ENCODE measurements at places on chromosomes 4 and X. TPM values are rescaled to one million over a fixed set of nuclear protein-coding genes. Genes with fewer than 3 reads are reported as not detected.

DNA sequence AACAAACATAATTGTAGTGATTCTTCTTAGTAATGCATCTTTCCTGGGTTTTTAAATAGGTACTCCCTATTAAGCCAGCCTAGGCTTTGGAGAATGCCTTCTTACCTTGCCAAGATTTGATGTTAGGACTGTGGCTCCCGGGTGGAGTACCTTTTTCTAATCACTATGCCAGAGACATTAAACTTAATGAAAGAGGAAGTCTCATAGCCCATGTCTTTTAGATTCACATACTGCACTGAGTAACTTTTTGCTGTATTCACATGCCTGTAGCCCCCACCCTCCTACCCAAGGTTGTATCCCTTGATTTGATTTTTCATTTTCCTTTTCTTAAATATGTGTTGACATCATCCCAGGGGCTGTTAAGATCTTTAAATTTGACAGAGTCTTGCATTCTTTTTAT is 104.2 kb upstream of the TLR2 start:
- peaks cover 8% of the 10 kb centered on the region for H3K4me1 ChIP-seq
- H3K27ac ChIP-seq, result no peak overlapping the region
- H3K4me3 ChIP-seq, result no peak overlapping the region
- no peak for DNase-seq
- no peaks in the 10 kb centered on the region for H3K27me3 ChIP-seq
- no peaks in the 10 kb centered on the region for H3K36me3 ChIP-seq

DNA sequence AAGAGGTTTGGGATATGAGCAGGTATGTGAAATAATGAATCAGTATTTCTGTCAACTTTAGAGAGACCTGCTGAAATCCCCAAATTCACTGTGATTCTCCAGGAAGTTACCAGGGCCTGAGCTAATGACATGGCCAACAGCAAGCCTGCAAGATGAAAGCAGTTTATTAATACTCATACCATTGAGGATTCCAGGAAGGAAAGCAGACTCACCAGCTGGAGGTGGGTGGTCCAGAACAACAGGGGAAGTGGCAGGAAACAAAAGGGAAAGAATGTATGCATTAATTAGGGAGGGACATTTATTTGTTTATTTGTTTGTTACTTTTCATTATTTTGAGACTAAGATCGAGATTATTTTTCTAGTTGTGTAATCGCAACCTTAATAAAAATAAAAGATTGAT is 196.6 kb upstream of the AGA start:
- no peak overlapping the region for H3K4me3 ChIP-seq
- H3K4me1 ChIP-seq, result no peaks in the 10 kb centered on the region
- no peaks in the 10 kb centered on the region for H3K27me3 ChIP-seq
- no peaks in the 10 kb centered on the region for H3K36me3 ChIP-seq
- no peak overlapping the region for H3K27ac ChIP-seq

DNA sequence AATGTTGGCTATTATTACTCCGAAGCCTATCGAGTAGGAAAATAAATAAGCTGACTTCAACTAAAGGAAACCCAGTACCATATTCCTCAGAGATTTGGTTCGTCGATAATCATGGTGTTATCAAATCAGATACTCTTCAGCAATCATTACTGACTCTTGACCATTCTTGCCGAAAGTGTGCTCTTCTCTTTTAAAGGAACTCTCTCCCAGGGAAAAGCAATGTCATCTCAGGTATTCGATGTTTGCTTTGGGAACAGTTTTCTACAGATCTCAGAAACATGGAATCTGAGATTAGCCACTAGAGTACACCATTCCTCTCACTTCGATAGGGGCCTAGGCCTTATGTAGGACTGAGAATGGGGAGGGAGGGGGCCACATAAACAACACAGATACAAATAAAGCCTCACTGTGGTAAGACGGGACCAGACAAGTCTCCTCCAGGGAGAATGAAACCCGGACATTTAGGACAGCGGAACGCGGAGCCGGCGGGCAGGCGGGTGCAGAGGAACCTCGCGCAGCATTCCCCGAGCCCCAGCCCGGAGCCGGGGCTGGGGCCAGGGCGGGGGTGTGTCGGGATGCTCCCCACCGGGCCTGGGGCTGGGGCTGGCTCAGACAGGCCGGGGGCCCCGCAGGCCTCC is 581 bp downstream of the DNAJB14 start:
- H3K27ac ChIP-seq, result peak overlapping the region; percentile 94
- DNase-seq, result peak; percentile 67
- H3K4me1 ChIP-seq, result peaks cover 35% of the 10 kb centered on the region
- peak overlapping the region; percentile 99 for H3K4me3 ChIP-seq

DNA sequence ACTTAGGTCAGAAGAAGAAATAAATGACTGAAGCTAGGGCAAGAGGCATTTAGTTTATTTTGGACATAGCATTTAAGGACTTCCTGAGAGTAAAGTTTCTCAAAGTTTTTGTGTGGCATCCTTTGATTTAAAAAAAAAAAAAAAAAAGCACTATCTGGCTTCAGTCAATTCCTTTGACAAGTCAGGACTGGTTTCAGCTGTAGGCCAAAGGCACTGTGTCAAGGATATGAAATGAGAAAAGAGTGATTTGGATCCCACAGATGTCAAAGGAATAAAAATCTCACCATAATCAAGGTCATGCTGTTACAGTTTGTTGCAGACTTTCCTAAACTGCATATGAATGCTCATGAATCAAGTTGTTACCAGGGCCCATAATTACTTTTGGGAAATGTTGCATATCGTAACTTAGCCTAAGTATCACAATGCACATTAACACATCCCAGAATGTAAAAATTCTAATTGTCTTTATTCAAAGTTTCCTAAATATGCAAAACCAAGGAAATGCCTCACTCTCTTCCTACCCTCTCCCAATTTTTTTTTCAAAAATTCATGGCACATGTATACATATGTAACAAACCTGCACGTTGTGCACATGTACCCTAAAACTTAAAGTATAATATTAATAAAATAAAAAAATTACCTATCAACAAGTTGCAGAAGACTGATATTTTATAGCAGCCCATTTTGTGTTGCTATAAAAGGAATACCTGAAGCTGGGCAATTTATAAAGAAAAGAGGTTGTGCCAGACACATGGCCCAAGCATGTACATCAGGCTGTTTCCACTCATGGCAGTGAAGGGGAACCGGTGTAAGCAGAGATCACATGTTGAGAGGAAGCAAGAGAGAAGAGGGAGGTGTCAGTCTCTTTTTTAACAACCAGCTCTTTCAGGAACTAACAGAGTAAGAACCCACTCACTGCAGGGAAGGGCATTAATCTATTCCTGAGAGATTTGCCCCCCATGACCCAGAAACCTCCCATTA is 33.7 kb upstream of the ADAMTS3 start:
- H3K36me3 ChIP-seq, result no peaks in the 10 kb centered on the region
- H3K27ac ChIP-seq, result no peak overlapping the region
- no peaks in the 10 kb centered on the region for H3K27me3 ChIP-seq
- H3K4me1 ChIP-seq, result no peaks in the 10 kb centered on the region
- H3K4me3 ChIP-seq, result no peak overlapping the region
- no peak for DNase-seq

DNA sequence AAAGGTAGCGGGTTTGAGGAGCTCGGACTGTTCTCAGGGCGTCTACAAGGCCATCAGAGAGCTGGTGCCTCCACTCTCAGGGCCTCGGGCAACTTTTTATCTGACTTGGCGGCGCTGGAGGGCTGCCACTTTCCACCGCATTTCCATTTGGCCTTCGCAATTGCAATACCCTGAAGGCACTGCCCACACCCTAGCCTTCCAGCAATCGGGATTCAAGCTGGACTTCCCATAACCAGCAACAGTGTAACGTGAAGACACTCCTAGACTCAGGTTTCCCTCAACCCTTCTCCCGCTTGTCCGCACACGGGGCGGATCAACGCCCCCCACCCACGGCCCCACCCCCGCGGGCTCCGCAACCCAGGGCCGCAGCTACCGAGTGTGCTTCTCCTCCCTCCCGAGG is 50.2 kb upstream of the BCOR start:
- no peak for DNase-seq
- H3K4me3 ChIP-seq, result no peak overlapping the region
- H3K36me3 ChIP-seq, result no peaks in the 10 kb centered on the region
- no peaks in the 10 kb centered on the region for H3K4me1 ChIP-seq

DNA sequence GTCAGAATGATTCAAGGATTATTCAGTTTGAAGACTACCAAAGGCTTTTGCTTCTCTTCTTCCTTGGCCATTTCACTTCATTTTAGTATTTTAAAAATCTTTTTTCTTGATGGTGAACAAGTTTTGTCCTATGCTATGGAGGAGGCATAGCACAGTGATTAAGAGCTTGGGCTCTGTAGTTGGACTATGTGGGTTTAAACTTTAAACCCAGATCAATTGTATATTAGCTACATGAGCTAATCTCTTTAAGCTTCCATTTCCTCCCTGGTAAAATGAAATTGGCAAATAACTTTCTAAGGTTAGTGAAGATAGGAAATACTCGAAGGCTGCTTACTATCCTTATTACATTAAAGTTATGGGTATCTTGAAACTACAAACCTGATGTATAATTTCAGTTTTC is 23.8 kb upstream of the C4orf51 start:
- no peak overlapping the region for H3K27ac ChIP-seq
- H3K4me3 ChIP-seq, result no peak overlapping the region
- no peaks in the 10 kb centered on the region for H3K4me1 ChIP-seq
- peaks cover 15% of the 10 kb centered on the region for H3K36me3 ChIP-seq
- H3K27me3 ChIP-seq, result no peaks in the 10 kb centered on the region

- H3K36me3 ChIP-seq, result peaks cover 49% of the 10 kb centered on the region
- H3K27me3 ChIP-seq, result no peaks in the 10 kb centered on the region
- H3K27ac ChIP-seq, result no peak overlapping the region
- no peak overlapping the region for H3K4me3 ChIP-seq
Observed at GRCh38 chr4:5746250-5746649, 35.2 kb downstream of the EVC start.

DNA sequence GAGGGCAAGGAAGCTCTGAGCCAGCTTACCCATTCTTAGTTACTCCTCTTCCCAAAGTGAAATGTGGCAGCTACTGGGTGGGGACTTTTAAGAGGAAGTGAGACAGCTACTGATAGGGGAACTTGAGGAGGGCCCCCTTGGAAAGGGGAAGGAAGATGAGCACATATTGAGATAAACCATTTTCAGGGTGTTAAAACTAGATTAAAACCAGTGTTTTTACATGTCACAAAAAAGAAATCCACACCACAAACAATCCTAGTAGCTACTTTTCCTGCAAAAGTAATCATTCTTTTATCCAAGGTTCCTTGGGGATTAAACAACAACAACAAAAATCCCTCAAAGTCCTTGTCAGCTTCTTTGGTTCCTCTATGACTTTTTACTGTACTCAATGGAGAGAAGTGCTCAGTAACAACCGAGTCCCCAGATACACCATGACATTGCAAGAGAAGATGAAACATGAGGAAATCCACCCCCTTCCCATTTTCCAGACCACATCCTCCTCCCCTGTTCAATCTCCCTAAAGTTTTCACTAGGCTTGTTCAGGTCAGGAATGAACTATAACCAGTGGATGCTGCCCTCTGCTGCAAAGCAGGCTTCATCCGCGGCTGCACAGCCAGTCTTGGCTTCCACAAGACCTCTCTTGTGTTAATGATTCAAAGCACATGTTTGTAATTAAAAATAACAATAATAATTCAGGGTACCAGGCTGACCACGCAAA is 113.5 kb upstream of the TMEM164 start:
- no peak overlapping the region for H3K4me3 ChIP-seq
- peak; percentile 52 for DNase-seq
- no peak overlapping the region for H3K27ac ChIP-seq

Gene SULT1E1
- polyA plus RNA-seq, result not detected

Gene MAGEA8
- not detected for polyA plus RNA-seq

Gene RNF175
- not detected for polyA plus RNA-seq

Gene HNRNPH2
- 97.8 TPM for polyA plus RNA-seq
